ENCODE measurements at places on chromosomes 3 and 15.

GRCh38 chr3:26307787-26308186 lies 314.8 kb upstream of the LRRC3B start:
- no peak for DNase-seq

- no peak for DNase-seq
Observed at GRCh38 chr3:46010519-46011113, 15.0 kb upstream of the FYCO1 start.

DNA sequence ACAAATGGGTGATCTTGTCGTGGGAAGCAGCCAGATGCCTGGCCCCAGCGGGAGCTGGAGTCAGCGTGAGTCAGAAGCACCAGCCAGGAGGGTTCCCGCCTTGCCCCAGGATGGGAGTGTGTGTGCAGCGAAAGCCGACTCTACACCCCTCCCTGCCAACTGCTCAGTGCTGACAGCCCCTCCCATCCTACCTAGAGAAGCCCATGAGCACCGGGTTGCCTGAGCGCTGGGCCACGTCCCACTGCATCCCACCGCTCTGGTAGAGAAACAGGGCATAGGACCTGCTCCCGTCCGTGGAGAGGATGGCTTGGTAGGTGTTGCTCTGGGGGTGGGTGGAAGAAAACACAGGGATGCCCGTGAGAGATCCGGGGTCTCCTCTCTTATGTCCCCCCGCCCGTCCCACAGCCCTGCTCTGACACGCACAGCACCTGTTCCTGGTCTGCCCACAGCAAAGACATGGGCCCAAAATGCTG lies 42.9 kb downstream of the MUC4 start:
- DNase-seq, result no peak

- DNase-seq, result no peak
Observed at GRCh38 chr15:48625126-48625525, 20.4 kb downstream of the FBN1 start.

- no peak for DNase-seq
Observed at GRCh38 chr15:54482251-54482650, 504.0 kb downstream of the UNC13C start.

DNA sequence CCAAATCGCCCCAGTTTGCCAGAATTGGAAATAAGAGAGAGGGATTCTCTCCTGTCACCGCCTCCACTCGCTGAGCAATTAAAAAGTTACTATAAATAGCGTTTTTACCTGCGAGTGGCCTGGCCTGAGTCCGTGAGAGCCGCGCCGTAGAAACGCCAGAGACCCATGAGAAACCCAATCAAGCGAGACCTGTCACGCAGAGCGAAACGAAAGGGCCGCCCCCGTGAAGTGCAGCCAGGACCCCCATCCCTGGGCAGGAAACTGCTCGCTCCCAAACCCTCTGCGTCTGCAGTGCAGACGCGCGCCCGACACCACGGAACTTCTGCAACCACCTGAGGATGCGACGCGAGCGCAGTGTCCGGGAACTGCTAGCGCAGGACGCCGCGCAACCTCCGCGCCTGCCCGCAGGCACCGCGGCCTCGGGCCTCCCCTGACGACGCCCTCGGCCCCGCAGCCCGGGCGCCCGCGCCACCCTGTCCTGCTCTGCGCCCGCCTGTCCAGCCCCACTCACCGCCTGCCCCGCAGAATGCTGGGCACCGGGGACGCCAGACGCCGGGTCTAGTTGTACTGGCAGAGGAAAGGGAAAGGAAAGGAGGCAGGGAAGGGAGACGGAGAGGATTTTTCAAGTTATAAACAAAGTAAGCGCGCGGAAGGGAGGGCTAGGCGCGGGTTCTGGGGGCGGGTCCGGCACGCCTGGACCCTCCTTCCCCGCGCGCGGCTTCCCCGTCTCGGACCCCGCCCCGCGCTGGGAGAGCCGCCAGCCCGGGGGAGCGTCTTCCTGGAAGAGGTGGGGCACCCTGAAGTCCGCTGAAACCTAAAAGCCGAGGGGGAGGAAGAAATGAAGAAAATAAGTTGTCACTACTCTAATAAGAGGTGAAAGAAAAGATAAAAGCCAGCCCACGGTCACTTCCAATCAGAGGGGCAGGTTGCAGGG lies at the start of gene PLSCR4:
PLSCR4 (minus strand) TSS at position 657 of the 934 bp plus-strand sequence. CDS start 29,034 bp downstream, outside the sequence.
- no peak for DNase-seq

GRCh38 chr3:146283781-146284445 lies 33.0 kb upstream of the PLSCR4 start:
- no peak for DNase-seq

GRCh38 chr15:68175526-68175925 lies 29.6 kb downstream of the CALML4 start:
- no peak for DNase-seq

DNA sequence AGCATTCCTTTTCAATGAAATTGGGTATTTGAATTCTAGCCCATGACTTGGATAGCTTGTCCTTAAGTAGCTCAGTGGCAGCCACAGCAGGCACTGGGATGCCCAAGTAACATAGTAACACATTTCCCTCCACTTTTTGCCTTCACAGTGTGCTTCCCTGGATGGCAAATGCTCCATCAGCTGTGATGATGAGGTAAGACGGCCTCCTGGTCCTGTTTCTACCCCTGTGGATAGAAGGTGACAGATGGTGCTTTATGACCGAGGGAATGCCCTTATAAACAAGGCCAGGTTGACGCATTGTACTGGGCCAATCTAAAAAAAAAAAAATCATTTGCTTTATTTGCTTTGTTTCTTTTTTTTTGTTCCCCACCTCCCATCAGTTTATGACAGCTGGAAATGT lies 41.8 kb upstream of the LRTM1 start:
- no peak for DNase-seq

- no peak for DNase-seq
Observed at GRCh38 chr3:138705675-138706074, 97.1 kb downstream of the FAIM start.

- DNase-seq, result no peak
Observed at GRCh38 chr3:110680450-110680849, 391.2 kb upstream of the NECTIN3 start.

GRCh38 chr15:61871926-61872522 lies 188.2 kb downstream of the VPS13C start:
- DNase-seq, result no peak

DNA sequence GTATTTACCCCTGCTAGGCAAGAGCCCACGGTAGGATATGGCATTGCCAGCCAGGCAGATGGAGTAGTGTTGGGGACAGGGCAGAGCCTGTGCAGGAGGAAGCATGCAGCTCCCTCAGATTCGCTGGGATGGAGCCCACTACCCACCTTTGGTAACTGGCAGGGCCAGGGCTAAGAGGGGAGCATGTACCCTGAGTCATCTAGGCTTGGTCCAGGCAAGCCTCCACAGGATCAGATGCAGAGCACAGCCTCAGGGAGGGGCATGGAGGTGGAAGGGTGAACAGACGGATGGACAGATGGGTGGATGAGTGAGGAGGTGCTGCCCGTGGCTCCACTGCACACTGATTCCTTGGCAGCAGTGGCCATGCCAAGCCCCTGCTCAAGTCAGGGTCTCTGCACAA lies 33.0 kb downstream of the IL20RB start:
- DNase-seq, result no peak

GRCh38 chr15:68818769-68819494 lies 1.8 kb downstream of the ANP32A start:
- no peak for DNase-seq

DNA sequence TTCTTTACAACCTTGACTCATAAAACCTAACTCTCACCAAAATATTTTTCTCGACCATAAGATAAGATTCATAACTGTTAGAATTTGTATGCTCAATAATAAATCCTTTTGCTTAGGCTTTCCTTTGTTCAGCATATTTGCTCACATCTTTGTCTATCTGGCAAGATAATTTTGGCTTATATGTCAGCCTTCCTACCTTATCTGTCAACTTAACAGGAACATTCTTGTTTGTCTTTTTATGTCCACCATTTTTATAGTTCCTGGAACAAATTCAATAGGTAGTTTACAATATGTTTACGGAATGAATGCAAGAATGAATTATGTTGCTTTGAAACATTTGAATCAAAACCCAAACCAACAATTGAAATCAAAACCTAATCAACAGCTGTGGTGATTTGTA lies 41.0 kb upstream of the P2RY1 start:
- DNase-seq, result no peak

- DNase-seq, result no peak
Observed at GRCh38 chr15:27842526-27842925, 256.6 kb downstream of the OCA2 start.

- no peak for DNase-seq
Observed at GRCh38 chr3:188211476-188211875, 57.5 kb downstream of the LPP start.

GRCh38 chr3:168803536-168803935 lies 707.8 kb upstream of the GOLIM4 start:
- no peak for DNase-seq

DNA sequence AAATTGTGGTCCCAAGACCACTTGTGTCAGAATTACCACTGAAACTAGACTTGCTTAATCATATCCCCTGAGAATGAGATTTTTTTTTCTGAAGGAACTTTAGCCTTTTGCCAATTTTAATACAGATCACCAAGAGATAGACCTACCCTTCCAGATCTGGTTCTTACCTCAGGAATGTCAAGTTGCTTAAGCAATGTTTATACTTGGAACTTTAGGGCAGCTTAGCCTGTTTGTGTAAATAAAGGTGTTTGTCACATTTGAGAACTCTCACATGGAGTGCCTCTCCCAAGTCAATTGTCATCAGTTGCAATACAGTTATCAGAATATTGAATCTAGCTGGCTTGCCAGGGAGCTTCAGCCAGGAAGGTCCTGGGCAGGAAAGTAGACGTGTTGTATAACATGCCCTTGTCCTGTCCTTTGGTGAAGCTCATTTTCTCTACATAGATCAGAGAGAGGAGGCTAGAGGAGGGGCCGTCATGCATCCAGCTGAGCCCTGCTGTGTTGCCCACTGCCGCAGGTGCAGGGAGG lies 3.9 kb downstream of the GPD1L start:
- DNase-seq, result no peak

GRCh38 chr15:75200765-75201615 lies 692 bp upstream of the C15orf39 start:
- no peak for DNase-seq

GRCh38 chr3:194344012-194344411 lies 7.1 kb downstream of the CPN2 start:
- DNase-seq, result peak; percentile 55

DNA sequence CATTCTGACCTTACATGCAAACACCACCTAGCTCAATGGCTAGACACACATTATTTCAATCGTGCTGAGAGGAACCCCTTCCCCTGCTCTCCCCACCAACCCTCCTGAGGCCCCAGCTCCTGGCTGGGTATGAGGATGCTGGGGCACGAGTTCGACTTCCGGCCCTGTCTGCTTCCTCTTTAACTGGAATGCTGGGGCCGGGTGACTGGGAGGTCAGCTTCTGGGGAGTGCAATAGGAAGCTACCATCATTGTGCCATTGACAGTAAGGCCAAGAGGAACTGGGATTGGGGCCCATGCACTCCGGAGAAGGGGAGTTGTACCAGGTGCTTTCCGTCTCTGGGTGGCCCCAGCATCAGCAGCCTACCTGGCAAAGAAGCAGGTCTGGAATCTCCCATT lies 15.6 kb upstream of the TLE3 start:
- DNase-seq, result no peak
